ENCODE measurements at places on chromosomes 11 and 22.

DNA sequence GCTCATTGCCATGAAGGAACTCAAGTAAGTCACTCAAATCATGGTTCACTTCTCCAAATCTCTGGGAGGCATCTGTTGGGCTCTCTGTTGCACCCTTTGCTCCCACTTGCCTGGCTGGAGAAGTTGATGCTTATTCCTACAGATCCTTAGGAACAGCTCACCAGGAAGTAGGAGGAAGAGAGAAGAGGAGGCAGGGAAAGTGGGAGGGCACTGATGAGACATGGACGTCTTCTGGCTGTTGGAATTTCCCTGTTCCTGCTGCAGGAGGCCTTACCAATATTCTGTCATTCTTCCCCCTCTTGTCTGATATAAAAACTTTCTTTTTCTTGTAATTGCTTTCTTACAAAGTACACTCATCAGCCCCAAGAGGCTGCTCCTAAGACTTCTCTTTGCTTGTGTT is 13.6 kb downstream of the POLR2F start:
- DNase-seq: no peak

- DNase-seq: no peak
Measured at GRCh38 chr22:19756288-19757128, 4.1 kb upstream of the TBX1 start.

GRCh38 chr11:75554258-75555022 is 7.6 kb upstream of the SERPINH1 start:
- peak; percentile 30 for DNase-seq

- DNase-seq: no peak
Measured at GRCh38 chr11:134267461-134267860, 8.7 kb upstream of the GLB1L3 start.

- DNase-seq: no peak
Measured at GRCh38 chr11:128336203-128336602, 251.2 kb downstream of the ETS1 start.
